ENCODE measurements at places on chromosomes 7 and 10. TPM values are rescaled to one million over a fixed set of nuclear protein-coding genes. Genes with fewer than 3 reads are reported as not detected.
A peak's percentile ranks its signal among the peaks of the same experiment; 100 is the strongest.

GRCh38 chr7:157519246-157519645 is 182.4 kb downstream of the DNAJB6 start:
- no peak for DNase-seq

The HMX3 gene
- total RNA-seq: not detected

The GRM3 gene
- not detected for total RNA-seq

- DNase-seq: no peak
Observed at GRCh38 chr7:155198901-155199845, 98.5 kb upstream of the INSIG1 start.

The OR2A42 gene
- total RNA-seq: not detected

The PPP1R3C gene
- total RNA-seq: 6.2 TPM

DNA sequence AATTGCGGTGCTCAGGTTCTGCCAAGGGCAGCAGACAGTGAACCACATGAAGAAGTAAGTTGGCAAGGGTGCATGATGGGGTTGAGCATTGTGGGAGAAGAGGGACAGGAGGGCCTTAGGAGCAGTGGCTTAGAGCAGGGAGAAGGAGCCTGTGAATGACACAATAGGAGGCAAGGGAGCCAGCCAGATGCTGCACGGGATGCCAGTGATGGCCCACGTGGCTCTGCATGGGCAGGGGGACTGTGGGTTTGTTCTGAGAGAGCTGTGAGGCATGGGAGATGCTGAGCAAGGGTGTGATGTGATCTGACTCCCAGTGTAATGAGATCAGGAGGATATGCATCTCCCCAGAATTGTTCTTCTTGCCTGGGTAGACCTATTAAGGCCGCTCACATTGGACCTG is 60.9 kb downstream of the C10orf90 start:
- DNase-seq: no peak

The ALKBH4 gene
- 8.8 TPM for total RNA-seq

The CCDC172 gene
- total RNA-seq: not detected

DNA sequence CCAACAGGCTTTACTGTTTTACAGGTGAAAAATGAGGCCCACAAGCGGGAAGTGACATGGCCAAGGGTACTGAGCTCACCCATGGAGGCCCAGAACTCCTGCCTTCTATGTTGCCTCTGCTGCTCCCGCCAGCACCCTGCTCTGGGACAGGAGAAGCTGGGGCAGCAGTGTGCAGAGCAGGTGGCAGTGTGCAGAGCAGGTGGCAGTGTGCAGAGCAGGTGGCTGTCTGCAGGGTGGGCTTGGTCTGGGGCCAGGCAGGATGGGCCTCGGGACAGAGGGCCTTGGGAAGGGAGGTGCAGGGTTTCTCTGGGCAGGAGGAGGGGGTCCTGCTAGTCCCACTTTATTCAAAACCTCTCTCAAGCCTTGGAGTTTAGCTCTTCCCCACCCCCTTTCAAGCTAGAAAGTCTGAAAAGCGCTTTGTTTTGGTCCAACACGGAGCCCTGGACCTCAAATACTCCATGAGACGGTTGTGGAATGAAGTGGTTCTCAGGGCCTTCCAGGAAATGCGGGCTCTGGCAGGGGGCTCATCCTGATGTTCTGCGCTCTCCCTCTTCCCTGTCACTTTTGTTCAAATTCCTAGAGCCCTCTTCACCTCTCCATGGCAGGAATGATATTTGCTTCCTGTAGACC is 26.8 kb downstream of the TSPAN15 start:
- no peak for DNase-seq

- DNase-seq: no peak
Observed at GRCh38 chr7:28882869-28883470, 75.2 kb downstream of the TRIL start.

GRCh38 chr10:43255634-43256431 is 11.0 kb downstream of the RASGEF1A start:
- peak; percentile 2 for DNase-seq

The HGF gene
- total RNA-seq: 7.3 TPM

- DNase-seq: no peak
Observed at GRCh38 chr7:146185844-146186243, 69.2 kb downstream of the CNTNAP2 start.

GRCh38 chr7:25569765-25570164 is 341.5 kb upstream of the NPVF start:
- no peak for DNase-seq

- no peak for DNase-seq
Observed at GRCh38 chr10:45063591-45064231, 63.0 kb downstream of the ZNF22 start.

DNA sequence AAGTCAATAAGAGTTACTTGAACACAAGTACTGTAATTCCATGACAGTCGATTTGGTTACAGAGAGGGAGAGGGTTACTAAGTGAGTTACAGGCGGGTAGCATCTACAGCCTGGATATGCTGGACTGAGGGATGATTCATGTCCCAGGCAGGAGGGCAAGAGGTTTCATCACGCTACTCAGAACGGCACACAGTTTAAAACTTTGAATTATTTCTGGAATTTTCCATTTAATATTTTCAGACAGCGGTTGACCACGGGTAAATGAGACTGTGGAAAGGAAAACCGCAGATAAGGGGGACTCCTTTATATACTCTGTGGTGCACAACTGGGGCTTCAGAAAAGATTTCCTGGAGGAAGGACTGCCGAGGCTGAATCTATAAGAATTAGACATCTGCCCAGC is 25.7 kb upstream of the LRRC4 start:
- DNase-seq: no peak

- DNase-seq: no peak
Observed at GRCh38 chr7:151440799-151441445, 981 bp upstream of the CRYGN start.
